A549 treated with GW870086 at 1 μM for 4 hours (cell line): ENCODE measurements at places on chromosomes 12 and 14. TPM values are rescaled to one million over a fixed set of nuclear protein-coding genes. Genes with fewer than 3 reads are reported as not detected.

The KLC1 gene
- 92.5 to 107 TPM (median 106 TPM) in 5 replicates for total RNA-seq

The CLEC7A gene
- not detected in 5 replicates for total RNA-seq

The PIWIL1 gene
- 0.27 TPM in 1 of 5 replicates, not detected in the others for total RNA-seq

The SELPLG gene
- 0.63 to 1.1 TPM (median 1.1 TPM) in 5 replicates for total RNA-seq

The ANG gene
- 8.0 to 12.4 TPM (median 10.5 TPM) in 5 replicates for total RNA-seq

The PGF gene
- total RNA-seq, result 3.4 to 5.1 TPM (median 4.2 TPM) in 5 replicates

The GLIPR1L1 gene
- total RNA-seq, result not detected in 5 replicates

The CISTR gene
- not detected in 5 replicates for total RNA-seq

The SYCP3 gene
- 0.17 to 0.18 TPM in 2 of 5 replicates, not detected in the others for total RNA-seq

The MLEC gene
- 83.9 to 99.9 TPM (median 87.0 TPM) in 5 replicates for total RNA-seq

The CNTN1 gene
- 38.7 to 59.8 TPM (median 55.1 TPM) in 5 replicates for total RNA-seq

The FAM181A gene
- total RNA-seq, result not detected in 5 replicates

The OLR1 gene
- 0.72 to 1.8 TPM (median 1.2 TPM) in 5 replicates for total RNA-seq

The CLEC4D gene
- not detected in 5 replicates for total RNA-seq

The P2RX7 gene
- not detected in 5 replicates for total RNA-seq

The PARP11 gene
- 1.0 to 2.6 TPM (median 1.6 TPM) in 5 replicates for total RNA-seq

The RTN1 gene
- 0.09 TPM in 1 of 5 replicates, not detected in the others for total RNA-seq

The SLC22A17 gene
- total RNA-seq, result 6.3 to 7.7 TPM (median 6.6 TPM) in 5 replicates

The KRT71 gene
- total RNA-seq, result not detected in 5 replicates

The NPC2 gene
- 213 to 334 TPM (median 238 TPM) in 5 replicates for total RNA-seq

The MFAP5 gene
- total RNA-seq, result 0.06 to 0.14 TPM (median 0.10 TPM) in 3 of 5 replicates, not detected in the others

The CSRP2 gene
- total RNA-seq, result 18.0 to 24.2 TPM (median 19.4 TPM) in 5 replicates

The EPYC gene
- total RNA-seq, result not detected in 5 replicates

The SIX6 gene
- not detected in 5 replicates for total RNA-seq

The IAPP gene
- not detected in 5 replicates for total RNA-seq

The DGKA gene
- total RNA-seq, result 17.0 to 28.7 TPM (median 21.1 TPM) in 5 replicates

The SRGAP1 gene
- total RNA-seq, result 8.8 to 10.5 TPM (median 10.1 TPM) in 5 replicates

The CCDC197 gene
- total RNA-seq, result not detected in 5 replicates

The OGFOD2 gene
- 12.4 to 17.4 TPM (median 16.1 TPM) in 5 replicates for total RNA-seq

The AJUBA gene
- 29.2 to 36.9 TPM (median 32.6 TPM) in 5 replicates for total RNA-seq

The OR4E2 gene
- not detected in 5 replicates for total RNA-seq

The OR5AU1 gene
- not detected in 5 replicates for total RNA-seq

The FOXG1 gene
- total RNA-seq, result 0.10 to 0.19 TPM (median 0.14 TPM) in 5 replicates

The PAH gene
- total RNA-seq, result not detected in 5 replicates

The FAM222A gene
- total RNA-seq, result 3.5 to 5.7 TPM (median 5.1 TPM) in 5 replicates

The GYS2 gene
- not detected in 5 replicates for total RNA-seq

The TPPP2 gene
- not detected in 5 replicates for total RNA-seq

The SLC35F4 gene
- total RNA-seq, result not detected in 5 replicates
